ENCODE measurements at places on chromosomes 12 and 14. TPM values are rescaled to one million over a fixed set of nuclear protein-coding genes. Genes with fewer than 3 reads are reported as not detected.
A peak's percentile ranks its signal among the peaks of the same experiment; 100 is the strongest.

The GARIN6 gene
- total RNA-seq, result not detected

The RERGL gene
- total RNA-seq, result not detected

The TAS2R31 gene
- total RNA-seq, result 2.3 TPM

The LHX5 gene
- not detected for total RNA-seq

The CD69 gene
- total RNA-seq, result 0.39 TPM

The UBR7 gene
- total RNA-seq, result 49.9 TPM

The HOXC5 gene
- not detected for total RNA-seq

The EPYC gene
- total RNA-seq, result not detected

The KLRB1 gene
- total RNA-seq, result not detected

The CPNE6 gene
- total RNA-seq, result not detected

The LRRC10 gene
- total RNA-seq, result not detected

The KRT85 gene
- total RNA-seq, result not detected

The DPPA3 gene
- total RNA-seq, result not detected

The SDR9C7 gene
- not detected for total RNA-seq

DNA sequence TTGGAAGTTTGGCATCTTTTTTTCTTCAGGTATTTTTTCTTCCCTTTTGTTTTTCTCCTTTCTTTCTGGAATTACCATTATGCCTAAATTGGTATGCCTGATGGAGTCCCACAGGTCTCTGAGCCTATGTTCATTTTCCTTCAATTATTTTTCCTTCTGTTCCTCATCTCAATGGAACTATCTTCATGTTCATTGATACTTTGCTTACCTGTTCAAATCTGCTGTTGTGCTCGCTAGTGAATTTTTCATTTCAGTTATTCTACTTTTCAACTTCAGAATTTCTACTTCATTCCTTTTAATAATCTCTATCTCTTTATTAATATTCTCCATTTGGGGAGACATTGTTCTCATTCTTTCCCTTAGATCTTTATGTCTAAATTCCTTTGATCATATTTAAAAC, 15.4 kb upstream of the USP30 start:
- no peak for DNase-seq

DNA sequence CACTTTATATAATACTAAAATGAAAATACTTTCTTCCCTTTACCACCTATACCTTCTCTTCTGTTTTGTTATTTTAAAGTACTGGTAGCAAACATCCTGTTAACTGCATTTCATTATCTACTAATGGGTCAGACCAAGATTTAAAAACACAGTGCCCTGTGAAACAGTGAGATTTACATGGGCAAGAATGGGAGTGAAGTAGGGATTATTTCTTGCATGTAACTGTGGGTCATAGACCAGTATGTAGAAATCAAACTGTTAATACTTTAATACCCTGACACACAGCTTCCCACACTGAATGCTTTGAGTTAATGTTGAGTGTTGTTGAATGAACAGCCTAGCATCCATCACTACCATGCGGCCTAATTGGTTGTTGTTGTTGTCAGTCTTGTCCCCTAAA, 61.6 kb downstream of the PLEKHA5 start:
- DNase-seq, result no peak

DNA sequence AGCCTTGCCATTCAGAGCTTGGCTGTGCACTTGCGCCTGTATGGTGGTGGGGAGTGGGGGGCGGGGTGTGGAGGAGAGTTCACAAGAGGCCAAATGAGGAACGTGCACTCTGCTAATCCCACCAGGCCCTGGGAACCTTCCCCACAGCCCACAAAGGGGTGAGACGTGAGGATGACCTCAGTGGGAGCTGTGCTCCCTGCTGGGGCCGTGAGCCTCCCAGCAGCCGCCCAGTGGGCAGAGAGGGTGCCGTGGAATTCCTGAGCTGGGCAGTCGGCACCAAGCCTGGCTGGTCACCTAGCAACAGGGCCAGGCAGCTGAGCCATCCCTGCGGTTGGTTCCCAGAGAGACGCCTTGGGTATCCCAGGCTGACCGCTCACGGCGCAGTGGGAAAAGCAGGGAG, 53.7 kb downstream of the CCNK start:
- DNase-seq, result no peak

- DNase-seq, result no peak
Measured at GRCh38 chr14:69017706-69018105, 38.6 kb upstream of the ACTN1 start.

GRCh38 chr12:4589941-4590340, 27.9 kb downstream of the DYRK4 start:
- DNase-seq, result no peak

DNA sequence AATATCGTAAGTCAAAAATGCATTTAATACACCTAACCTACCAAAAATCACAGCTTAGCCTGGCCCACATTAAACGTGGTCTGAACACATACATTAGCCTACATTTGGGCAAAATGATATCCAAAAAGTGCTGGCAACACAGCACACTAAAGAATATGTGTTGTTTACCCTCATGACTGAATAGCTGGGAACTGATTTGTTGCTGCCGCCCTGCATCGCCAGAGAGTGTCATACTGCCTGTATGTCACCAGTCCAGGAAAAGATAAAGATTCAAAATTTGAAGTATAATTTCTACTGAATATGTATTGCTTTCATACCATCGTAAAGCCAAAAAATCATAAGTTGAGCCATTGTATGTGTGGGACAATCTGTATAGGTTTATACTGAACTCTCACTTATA, 157.8 kb downstream of the NUBPL start:
- no peak for DNase-seq

DNA sequence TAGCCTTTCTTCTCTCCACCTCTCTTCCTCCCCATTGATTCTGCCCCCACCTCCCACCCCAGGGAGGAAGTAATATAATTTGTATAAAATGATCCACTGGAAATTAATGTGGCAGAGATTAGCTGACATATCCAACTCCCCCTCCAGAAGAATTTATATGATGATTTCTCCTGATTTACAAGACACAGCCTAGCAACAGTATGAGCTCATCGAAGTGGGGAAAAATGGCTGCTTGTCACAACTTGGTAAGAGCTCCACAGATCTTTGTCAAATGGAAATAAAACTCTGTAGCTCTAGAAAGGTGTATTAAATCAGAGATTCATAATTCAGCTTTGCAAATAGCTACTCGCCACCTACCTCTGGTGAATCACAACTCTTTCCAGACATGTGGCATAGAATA, 195.7 kb downstream of the NOVA1 start:
- no peak for DNase-seq

GRCh38 chr12:96314723-96315122, 85.5 kb downstream of the CDK17 start:
- no peak for DNase-seq

- DNase-seq, result no peak
Measured at GRCh38 chr12:182381-182892, 31.5 kb downstream of the SLC6A12 start.

DNA sequence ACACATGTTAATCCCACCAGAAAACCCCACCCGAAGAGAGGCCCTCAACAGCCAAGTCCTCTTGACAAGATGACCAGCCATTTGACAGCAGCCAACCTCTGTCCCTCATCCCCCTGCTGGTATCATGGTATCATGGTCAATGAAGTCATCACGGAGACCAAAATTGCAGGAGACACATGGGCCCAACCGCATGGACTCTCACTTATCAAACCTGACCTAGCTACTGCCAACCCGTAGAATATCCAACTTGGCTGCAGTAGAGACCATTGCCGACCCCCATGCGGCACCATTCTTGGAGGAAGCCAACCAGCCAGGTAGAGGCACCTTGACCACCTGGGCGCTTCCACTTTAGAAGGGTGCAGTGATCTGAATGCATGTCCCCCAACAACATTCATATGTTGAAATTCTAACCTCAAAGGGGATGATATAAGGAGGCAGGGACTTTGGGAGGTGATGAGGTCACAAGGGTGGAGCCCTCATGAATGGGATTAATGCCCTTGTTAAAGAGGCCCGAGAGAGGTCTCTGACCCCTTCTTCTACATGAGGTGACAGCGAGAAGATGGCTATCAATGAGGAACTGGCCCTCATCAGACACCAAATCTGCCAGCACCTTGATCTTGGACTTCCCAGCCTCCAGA, 33.3 kb downstream of the DIO3 start:
- no peak for DNase-seq

DNA sequence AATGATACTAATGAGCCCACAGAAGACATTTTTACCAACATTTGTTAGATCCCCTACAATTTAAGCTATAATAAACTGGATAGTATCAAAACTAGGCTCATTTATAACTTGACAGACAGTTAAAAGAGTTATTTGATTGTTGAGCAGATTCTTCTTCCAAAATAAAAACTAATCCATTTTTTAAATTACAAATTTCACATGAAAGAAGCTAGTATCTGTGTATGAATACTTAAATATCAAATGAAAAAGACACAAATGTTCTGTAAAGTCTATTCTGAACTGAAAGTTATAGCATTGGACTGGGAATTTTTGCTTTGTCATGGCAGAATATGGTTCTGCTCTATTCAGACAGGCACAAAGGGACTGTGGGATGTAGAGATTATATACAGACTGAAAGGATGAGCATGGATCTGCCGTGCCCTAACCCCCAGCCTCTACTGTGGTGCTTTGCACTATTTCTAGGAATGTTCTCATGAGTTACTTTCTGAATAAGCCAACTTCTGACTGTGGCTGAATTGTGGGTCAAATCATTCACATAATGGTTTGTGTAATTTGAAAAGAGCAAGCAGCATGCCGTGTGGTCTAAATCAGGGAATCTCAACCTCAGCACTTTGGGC, 352.7 kb downstream of the KCNH5 start:
- DNase-seq, result no peak

DNA sequence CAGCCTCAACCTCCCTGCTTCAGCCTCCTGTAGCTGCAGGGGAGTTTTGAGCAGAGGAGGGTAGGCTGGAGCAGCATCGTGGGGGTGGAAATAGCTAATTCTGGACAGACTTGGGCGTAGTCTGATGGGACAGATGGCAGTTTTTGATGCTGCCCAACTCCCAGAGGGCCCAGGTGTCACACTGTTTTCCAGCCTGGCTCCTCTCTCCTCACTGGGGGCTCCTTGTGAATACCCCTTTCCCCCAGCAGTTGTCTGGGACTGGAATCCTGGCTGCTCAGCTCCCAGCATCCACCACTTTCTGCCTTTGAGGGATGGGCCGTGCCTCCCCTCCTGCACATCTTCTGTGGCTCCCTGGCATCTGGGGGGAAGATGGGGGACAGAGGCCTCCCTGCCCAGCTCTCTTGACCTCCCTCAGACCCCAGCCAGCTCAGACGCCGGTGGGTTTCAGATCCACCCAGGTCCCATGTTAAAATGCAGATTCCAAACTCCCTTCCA, 34.0 kb downstream of the SH2B3 start:
- no peak for DNase-seq

GRCh38 chr12:38921025-38921677, 15.8 kb upstream of the CPNE8 start:
- peak; percentile 80 for DNase-seq

DNA sequence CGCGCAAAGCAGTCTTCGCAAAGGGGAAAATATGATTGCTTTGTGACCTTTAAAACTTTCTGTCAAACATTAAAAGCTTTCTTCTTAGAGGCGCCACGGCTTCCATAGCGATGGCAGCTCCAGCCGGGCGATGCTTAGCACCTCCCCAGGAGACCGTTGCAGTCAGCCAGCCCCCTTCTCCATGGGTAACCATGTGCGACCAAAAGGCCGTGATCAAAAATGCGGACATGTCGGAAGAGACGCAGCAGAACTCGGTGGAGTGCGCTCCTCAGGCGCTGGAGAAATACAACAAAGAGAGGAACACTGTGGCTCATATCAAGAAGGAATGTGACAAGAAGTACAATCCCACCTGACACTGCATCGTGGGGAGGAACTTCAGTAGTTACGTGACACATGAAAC, 12.7 kb upstream of the STON2 start:
- DNase-seq, result no peak

- DNase-seq, result peak; percentile 6
Measured at GRCh38 chr12:66217342-66217917, 28.4 kb downstream of the IRAK3 start.

GRCh38 chr14:104779776-104780512, 15.6 kb downstream of the AKT1 start:
- DNase-seq, result no peak
